ENCODE measurements at places on chromosomes 13 and 19. TPM values are rescaled to one million over a fixed set of nuclear protein-coding genes. Genes with fewer than 3 reads are reported as not detected.
A peak's percentile ranks its signal among the peaks of the same experiment; 100 is the strongest.

GRCh38 chr19:6868351-6868750 lies 19.0 kb upstream of the ADGRE1 start:
- DNase-seq = no peak

DNA sequence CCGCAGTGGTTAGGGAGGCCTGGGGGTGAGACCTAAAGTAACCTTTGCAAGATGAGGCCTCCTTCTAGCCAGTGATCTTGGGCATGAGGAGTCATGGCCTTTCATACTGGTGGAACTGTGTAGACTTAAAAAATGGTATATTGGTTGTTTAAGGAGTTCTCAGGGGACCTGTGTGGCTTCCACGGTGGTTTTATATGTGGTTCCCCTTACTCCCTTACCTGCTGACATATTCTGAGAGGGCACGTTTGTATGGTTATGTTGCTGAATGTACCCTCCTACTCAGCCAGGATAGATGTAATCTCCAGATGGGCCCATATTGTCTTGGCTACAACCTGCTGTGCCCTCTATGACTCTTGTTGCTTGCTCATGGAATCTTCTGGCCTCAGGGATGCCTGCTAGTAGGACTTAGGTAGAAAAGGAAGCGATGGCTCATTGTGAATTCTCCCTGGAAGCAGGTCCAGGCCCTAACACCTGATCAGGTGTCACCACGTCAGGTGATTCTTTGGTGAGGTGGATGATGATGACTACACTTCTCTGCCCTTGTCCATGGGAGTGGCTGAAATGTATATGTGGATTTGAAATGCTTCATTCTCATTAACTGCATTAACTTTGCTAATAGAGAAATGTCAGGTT lies 1.8 kb downstream of the ZNF460 start:
- no peak for DNase-seq

GRCh38 chr19:17358395-17358794 lies 18.7 kb downstream of the PLVAP start:
- no peak for DNase-seq

GRCh38 chr19:1230783-1231489 lies 6.9 kb downstream of the CBARP start:
- DNase-seq = peak; percentile 49

DNA sequence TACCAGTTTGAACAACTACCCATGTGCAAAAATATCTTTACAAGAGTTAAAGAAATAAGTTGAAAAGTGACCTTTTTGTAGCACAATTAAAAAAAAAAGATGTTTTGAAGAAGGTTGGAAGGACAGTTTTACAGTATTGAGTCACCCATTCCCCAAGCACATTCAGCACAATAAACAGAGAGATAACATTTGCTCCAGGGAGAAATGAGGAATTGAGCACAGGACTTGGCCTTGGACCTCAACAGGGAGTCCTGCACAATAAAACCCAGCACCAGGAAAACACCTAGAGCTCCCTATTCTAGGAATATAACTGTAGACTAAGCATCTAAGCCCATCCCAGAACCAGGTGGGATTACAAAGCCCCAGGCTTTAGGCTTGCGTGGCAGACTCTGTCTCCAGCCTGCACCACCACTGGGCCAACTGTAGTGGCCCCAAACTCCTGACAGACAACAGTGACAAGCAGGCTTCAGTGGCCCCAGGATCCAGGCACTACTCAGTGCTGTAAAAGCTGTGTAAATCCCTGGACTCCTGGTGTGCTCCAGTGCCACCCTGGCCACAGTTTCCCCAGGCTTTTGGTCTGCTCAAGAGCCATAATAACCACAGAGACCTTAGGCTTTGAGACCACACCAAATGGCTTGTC lies 857.2 kb downstream of the SLITRK1 start:
- no peak for DNase-seq

- no peak for DNase-seq
Observed at GRCh38 chr19:48006762-48007161, 12.3 kb downstream of the ELSPBP1 start.

DNA sequence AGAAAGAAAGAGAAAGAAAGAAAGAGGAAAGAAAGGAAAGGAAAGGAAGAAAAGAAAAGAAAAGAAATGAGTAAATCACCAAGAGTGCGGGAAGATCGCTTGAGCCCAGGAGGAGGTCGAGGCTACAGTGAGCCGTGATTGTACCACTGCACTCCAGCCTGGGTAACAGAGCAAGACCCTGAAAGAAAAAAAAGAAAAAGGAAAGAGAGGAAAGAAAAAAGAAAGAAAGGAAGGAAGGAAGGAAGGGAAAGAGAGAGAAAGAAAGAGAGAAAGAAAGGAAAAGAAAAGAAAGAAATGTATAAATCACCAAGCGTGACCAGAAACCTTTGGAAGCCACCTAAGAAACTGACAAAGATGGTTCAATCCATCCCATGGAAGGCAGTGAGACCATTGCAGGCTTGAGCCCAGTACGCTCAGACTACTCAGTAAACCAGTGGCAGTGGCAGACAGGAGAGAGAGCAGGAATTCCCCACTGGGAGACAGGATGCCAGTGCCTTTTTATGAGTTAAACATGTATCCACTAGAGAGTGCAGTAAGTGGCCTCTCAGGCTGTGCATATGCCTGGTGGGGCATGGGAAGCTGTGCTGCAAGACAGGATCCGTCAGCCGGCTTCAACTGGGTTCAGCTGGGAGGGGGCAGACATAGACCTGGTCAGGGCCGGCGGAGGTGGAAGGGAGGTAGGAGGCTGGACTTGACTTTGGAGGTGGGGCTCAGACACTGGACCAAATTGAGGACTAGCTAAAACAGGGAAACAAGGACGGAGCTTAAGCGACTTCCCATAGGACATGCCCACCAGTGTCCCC lies 4.8 kb downstream of the GPR42 start:
- no peak for DNase-seq

DNA sequence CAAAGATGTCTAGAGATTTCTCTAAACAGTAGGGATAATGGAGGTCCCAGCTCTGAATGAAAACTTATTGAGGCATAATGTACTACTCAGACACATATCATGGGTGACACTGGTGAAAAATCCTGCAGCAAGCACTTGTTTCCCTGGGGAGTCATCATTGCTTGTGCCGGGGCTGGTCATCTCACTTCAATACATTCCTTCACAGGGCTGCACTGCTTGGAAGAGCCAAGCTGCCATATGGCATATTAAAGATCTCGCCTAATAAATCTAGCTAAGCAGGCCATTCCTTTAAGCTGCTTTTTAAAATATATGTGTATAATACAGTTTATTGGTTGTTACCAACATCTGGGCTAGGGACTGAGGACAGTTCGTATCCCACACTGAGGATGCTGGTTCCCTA lies 332.2 kb upstream of the GPC6 start:
- DNase-seq = no peak

GRCh38 chr19:2389594-2389993 lies 29.5 kb downstream of the TMPRSS9 start:
- no peak for DNase-seq

GRCh38 chr13:108375034-108375433 lies 105.5 kb downstream of the TNFSF13B start:
- no peak for DNase-seq

- peak; percentile 53 for DNase-seq
Observed at GRCh38 chr19:2624537-2625091, 77.9 kb downstream of the GNG7 start.

- no peak for DNase-seq
Observed at GRCh38 chr19:1874554-1875185, 10.6 kb downstream of the ABHD17A start.

- no peak for DNase-seq
Observed at GRCh38 chr13:27774651-27775050, 17.6 kb upstream of the GSX1 start.

GRCh38 chr13:107576430-107576829 lies 638.9 kb downstream of the LIG4 start:
- DNase-seq = no peak

The PRTN3 gene
- not detected for polyA plus RNA-seq

The COX6B2 gene
- 0.58 TPM for polyA plus RNA-seq

The KIR3DL1 gene
- polyA plus RNA-seq = not detected

The PRR19 gene
- polyA plus RNA-seq = 1.3 TPM

The EFNB2 gene
- polyA plus RNA-seq = 2.8 TPM

The IZUMO2 gene
- not detected for polyA plus RNA-seq

The ADPRHL1 gene
- 1.2 TPM for polyA plus RNA-seq

The VAV1 gene
- not detected for polyA plus RNA-seq

The GARIN5A gene
- polyA plus RNA-seq = 1.3 TPM

The PNMA8A gene
- polyA plus RNA-seq = 10.2 TPM

The ONECUT3 gene
- not detected for polyA plus RNA-seq

The C1QTNF9B gene
- not detected for polyA plus RNA-seq
